ENCODE measurements at places on chromosomes 7 and 10. TPM values are rescaled to one million over a fixed set of nuclear protein-coding genes. Genes with fewer than 3 reads are reported as not detected.

DNA sequence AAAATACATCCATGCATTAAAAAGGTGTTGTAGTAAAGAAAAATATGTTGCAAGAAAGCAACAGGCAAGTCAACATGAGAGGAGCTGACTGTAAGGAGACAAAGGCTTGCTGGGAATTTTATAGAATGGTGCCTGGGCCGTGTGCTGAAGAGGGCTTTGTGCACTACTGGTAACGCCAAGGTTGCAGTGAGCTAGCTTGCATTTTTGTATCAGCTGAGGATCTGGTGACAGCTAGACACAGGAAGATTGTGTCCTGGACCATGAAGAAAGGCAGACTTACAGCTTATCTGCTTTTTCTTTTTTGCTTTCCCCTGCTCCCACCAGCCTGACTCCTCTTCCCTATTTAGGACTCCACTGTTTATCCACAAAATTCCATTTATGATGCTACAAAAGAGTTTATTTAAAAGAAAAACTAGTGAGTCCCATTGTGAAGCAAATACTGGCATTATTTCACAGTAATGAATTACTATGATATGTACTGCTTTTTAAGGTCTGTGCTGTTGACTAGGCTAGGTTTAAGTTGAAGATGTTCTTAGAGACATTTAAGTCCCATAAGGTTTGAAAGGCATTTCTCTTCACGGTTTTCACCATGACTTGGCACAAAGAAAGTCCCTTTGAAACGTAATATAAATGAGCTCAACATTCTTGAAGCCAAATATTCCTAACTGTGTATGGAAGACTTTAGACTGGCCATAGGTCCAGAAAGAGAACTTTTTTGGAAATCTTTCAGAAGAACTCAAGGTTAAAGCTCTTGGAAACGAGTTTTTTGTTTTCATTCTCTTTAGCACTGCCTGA is 88.6 kb downstream of the SEC23IP start:
- H3K27me3 ChIP-seq, result no peaks in the 10 kb centered on the region
- DNase-seq, result no peak
- H3K4me1 ChIP-seq, result peaks cover 8% of the 10 kb centered on the region
- no peaks in the 10 kb centered on the region for H3K36me3 ChIP-seq

SPDYE6 gene
- total RNA-seq, result not detected

GRCh38 chr10:118467200-118467599 is 125.1 kb upstream of the FAM204A start:
- no peak for DNase-seq
- no peak overlapping the region for H3K4me3 ChIP-seq
- no peak overlapping the region for H3K27ac ChIP-seq

PRKAR2B gene
- 53.6 TPM for total RNA-seq

CHN2 gene
- total RNA-seq, result 7.5 TPM

GRCh38 chr7:45146531-45147379 is 10.8 kb upstream of the RAMP3 start:
- no peaks in the 10 kb centered on the region for H3K27me3 ChIP-seq
- DNase-seq, result no peak
- H3K4me1 ChIP-seq, result no peaks in the 10 kb centered on the region
- H3K4me3 ChIP-seq, result no peak overlapping the region
- no peaks in the 10 kb centered on the region for H3K36me3 ChIP-seq

- no peaks in the 10 kb centered on the region for H3K36me3 ChIP-seq
- peak overlapping the region; percentile 57 for H3K4me3 ChIP-seq
- peaks cover 28% of the 10 kb centered on the region for H3K4me1 ChIP-seq
- peak; percentile 86 for DNase-seq
- no peak overlapping the region for H3K27ac ChIP-seq
- no peaks in the 10 kb centered on the region for H3K27me3 ChIP-seq
Observed at GRCh38 chr10:15167411-15168290, 842 bp downstream of the NMT2 start.

- no peaks in the 10 kb centered on the region for H3K27me3 ChIP-seq
- H3K4me3 ChIP-seq, result no peak overlapping the region
- H3K27ac ChIP-seq, result peak overlapping the region; percentile 40
- no peaks in the 10 kb centered on the region for H3K36me3 ChIP-seq
- H3K4me1 ChIP-seq, result peaks cover 45% of the 10 kb centered on the region
- peak; percentile 65 for DNase-seq
Observed at GRCh38 chr7:131649003-131649541, 92.6 kb upstream of the PODXL start.

- no peaks in the 10 kb centered on the region for H3K27me3 ChIP-seq
- no peak overlapping the region for H3K27ac ChIP-seq
- no peak overlapping the region for H3K4me3 ChIP-seq
- no peaks in the 10 kb centered on the region for H3K36me3 ChIP-seq
- DNase-seq, result no peak
- peaks cover 6% of the 10 kb centered on the region for H3K4me1 ChIP-seq
Observed at GRCh38 chr10:75782463-75783248, 351.2 kb downstream of the LRMDA start.

DNA sequence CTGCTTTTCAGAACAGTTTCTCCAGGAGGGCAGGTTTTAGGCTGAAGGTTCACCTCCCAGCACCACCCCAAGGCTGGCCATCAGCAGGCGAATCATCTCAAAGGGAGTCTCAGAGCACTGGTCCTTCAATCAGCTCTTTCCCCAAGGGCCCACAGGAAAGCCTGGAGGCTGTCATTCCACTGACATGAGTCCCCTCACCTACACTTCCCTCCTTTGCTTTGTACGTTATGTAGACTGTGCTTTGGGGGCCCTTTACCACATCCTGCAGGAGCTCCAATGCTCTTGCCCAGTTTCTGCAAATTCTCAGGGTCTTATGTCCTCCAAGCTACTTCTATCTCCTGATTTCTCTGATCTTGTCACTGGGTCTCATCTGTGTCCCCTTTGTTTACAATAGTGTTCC is 15.4 kb downstream of the WDFY4 start:
- H3K36me3 ChIP-seq, result no peaks in the 10 kb centered on the region
- H3K27me3 ChIP-seq, result no peaks in the 10 kb centered on the region
- H3K4me3 ChIP-seq, result no peak overlapping the region
- no peak overlapping the region for H3K27ac ChIP-seq
- no peaks in the 10 kb centered on the region for H3K4me1 ChIP-seq

All from GM23338 (cell line).